Iris pigment epithelial cell (primary cell): ENCODE measurements at places on chromosomes 16 and 17.

DNA sequence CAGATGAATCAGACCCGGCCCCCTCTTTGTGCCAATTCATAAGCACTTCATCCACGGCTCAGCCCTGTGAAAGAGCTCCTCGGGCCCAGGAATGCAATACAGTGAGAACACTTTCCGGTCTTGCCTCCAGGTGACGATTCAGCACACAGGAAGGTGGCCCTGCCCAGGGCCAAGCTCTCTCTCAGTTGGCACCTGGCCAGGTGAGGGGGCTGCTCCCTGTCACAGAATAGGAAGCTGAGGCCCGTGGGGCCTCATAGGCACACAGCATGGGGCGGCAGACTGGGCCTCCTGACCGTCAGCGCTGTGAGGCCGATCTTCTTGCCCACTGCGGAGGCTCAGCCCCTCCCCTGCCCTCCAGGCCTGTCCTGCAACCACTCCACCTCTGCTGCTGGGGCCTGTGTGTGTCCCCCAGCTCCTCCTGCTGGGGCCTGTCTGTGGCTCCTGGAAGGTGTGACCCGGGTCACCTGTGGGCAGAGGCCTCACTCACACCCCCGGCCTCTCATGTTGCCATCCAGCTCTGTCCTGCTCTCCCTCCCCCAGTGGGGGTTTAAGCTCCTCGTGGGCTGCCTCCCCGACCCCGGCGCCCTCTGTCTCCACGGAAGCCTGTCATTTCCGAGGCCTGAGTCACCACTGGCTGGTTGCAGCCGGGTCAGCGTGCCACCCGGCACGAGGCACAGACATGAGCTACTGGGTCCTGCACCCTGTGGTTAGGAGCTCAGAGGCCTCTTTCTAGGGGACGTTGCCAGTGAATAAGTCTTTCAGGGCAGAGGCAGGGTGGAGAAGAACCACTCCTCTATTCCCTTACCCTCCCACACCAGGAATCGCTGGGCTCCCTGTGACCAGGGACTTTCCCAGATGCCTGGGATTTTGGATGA lies 114.4 kb downstream of the SEC14L1 start:
- DNase-seq, result peak; percentile 86

DNA sequence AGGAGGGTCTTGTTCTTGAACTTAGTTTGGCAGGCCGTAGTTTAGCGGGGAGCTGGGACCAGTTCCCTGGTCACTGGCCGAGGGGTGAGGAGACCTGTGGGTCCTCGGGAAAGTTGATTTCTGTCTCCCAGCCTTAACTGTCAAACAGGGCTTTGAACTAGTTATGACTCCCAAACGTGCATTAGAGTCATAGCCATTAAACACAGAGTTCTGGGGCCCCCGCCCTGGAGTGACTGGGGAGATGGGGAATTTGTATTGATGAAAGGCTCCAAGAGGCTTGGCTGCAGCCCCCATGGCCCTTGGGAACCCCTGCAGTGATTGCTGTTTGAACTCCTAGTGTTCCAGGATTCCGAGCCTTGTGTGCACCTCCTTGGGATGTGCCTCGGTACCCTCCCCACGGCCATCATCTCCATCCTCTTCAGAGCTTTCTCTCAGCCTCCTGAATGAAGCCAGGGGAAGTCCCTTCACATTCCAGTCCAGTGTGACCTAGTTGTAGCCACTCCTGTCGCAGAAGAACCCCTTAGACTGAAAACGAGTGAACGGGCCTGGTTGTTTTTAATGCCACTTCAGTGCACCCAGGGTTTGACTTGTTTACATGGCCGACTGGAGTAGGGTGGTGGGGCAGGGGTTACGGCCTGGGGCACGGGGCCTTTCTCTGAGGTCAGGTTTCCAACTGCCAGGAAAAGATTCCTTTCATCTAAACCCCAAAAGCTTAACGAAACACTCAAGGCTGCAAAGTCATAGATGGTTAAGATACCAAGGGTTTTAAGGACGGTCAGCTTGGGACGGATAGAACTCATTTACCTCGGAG lies 1.4 kb downstream of the MPRIP start:
- DNase-seq, result no peak

GRCh38 chr17:2995886-2996809 lies 67.3 kb downstream of the OR1D5 start:
- DNase-seq, result no peak

DNA sequence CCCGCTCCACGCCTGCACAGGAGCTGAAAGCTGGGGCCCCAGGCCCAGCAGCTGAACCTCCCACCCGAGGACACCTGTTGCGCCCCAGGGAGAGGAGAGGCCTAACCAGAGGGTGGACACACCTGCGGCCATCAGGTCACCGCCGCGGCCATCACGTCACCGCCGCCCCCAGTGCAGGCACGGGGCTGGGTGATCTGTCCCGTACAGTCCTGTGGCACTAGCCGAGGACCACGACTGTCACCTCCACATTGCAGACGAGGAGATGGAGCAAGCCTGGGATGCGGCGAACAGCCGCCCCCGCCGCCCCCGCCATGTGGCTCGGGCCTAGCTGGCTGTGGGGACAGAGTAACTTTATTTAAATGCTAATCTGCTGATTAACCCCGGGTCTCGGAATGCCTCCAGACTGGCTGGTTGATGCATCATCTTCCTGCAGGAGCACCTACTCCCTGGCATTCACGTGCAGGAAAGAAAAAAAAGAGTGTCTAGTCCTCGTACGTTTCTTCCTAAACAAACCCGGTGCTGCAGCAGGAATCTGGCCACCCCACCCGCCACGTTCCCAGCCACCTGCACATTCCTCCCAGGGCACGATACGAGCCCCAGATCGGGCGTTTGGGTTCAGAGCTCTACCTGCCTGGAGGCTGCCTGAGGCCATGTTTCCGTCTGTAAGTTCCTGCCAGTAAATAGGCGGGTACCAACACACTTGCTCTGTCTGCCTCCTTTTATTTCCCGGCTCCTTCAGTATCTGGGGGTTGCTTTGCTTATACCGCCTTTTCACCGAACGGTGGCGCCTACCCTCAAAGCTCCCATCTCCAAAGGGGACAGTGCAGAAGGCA lies 29.9 kb downstream of the PIEZO1 start:
- peak; percentile 67 for DNase-seq

DNA sequence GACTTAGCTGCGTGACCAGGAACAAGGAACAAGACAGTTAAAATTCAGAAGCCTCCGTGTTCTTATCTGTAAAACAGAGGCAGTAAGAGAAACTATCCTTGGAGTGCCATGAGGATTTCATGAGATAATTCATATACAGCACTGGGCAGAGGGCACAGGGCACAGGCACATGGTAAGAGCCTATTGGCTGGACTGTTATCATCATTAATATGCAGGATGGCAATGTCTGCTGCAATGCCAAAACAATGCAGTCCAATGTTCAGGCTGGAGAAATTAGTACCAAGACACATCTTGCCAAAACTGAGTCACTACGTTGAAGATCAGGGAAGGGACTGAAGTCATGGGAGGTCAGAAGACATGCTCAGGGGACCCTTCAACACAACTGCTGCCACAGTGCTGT lies 13.6 kb downstream of the CDRT4 start:
- no peak for DNase-seq

DNA sequence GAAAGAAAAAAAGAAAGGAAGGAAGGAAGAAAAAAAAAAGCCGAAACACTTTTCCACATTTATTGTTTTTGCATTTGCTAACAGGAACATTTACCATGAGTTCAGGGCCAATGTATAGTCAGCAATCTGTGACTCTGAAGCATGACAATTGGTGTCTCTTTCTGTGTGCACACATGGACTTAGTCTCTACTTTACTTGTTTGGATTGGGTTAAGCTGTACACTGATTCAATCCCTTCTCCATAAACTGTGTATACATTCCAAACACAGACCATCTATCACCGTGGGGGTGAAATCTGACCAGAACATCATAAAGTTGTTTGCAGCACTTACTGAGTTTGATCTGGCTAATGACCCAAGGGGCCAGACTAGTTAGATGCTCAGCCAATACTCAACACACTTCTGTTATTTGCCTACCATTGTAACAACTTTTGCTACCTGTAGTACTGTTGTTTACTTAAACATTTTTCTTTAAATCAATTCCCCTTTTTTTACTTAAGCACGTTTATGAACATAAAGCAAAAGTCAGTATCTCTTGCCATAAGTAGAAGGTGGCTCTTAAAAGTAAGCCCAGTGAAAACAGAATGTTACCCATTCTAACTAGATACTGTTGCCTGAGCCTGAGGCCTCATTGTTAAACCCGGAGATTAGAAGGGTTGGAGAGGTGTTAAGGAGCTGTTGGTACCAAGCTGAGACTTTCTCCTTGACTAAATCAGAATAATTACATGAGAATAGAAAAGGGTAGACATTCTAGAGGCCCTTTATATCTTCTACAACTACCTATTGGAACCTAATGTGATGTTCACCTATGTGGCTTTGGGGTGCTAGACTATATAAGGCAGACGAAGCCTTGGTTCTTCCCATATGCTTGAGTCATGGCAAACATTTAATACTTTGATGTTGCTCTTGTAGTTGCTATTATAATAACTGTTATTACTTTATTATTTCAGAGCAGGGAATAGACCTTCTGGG lies 41.8 kb downstream of the SCNN1B start:
- DNase-seq, result no peak

DNA sequence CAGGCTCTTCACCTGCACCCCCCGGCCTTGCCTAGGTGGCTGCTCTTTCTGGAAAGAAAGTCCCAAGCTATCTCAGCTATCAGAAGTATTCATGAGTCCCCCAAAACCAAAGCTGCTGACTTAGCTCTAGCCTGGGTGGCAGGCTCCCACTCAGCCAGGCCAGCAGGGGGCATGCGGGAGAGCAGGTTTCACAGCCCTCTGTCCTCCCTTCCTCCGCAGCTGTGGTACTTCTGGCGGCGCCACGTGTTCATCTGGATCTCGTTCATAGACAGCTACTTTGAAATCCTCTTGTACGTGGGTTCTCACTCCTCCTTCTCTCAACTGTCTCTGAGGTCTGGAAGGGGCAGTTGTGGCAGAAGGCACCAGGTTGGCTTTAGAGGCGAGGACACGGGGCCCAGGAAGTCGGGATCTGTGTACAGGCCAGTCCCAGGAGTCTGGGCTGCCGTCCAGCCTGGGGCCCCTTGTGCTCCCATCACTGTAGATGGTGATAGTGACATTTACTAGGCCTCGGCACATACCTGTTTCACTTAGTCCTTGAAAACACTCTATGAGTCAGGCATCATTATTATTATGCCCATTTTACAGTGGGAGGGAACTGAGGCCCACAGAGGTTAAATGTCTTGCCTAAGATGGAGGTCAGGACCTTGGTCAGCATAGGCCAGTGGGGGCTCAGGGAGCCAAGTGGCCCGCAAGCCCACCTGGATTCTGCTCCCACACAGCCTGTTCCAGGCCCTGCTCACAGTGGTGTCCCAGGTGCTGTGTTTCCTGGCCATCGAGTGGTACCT lies 12.9 kb downstream of the TRPV2 start:
- DNase-seq, result peak; percentile 60

DNA sequence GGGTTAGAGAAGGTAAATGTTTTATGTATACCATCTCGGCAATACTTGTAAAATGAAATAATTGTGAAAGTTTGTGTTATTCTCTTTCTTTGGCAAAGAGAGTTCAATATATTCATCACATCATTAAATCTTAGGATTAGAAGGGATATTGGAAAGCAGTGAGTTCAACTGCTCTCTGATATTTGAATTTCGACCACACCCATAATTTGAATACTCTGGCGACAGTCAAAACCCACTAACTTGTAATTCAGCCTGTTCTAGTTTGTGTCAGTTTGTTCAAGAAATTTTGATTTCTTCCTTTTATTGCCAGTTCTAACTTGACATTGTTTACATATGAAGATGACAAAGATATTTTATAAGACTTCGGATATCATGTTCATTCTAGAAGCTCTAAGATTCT lies 1380.5 kb upstream of the CDH8 start:
- DNase-seq, result no peak

- peak; percentile 59 for DNase-seq
These were observed 163.6 kb downstream of the HS3ST3A1 start for GRCh38 chr17:13437966-13438779.

- DNase-seq, result no peak
These were observed 484.0 kb upstream of the ERCC4 start for GRCh38 chr16:13435873-13436474.

DNA sequence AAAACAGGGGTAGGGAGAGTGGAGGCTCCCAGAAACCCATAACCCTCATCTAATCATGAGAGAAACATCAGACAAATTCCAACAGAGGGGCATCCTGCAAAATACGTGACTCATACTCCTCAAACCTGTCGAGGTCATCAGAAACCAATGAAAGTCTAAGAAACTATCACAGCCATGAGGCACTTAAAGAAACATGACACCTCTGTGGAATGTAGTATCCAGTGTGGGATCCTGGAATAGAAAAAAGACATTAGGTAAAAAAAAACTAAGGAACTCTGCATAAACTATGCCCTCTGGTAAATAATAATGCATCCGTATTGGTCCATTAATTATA lies 16.4 kb downstream of the CDH5 start:
- peak; percentile 92 for DNase-seq

DNA sequence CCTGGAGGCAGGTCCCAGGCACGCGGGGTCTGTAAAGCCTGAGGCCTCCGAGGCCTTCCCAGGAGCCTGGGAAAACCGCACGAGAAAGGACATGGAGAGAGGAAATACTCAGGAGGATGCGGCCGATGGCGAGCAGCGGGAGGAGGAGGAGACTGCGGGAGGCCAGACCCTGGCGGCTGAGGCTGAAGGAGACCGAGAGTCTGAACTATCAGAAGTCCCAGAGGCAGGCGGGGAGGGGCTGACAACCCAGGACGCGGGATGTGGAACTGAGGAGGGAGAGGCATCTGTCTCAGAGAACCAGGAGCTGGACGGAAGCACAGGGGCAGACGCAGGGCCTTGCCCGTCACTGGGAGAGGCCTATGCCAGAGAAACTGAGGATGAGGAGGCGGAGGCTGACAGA lies 2.4 kb downstream of the APOBR start:
- DNase-seq, result no peak

DNA sequence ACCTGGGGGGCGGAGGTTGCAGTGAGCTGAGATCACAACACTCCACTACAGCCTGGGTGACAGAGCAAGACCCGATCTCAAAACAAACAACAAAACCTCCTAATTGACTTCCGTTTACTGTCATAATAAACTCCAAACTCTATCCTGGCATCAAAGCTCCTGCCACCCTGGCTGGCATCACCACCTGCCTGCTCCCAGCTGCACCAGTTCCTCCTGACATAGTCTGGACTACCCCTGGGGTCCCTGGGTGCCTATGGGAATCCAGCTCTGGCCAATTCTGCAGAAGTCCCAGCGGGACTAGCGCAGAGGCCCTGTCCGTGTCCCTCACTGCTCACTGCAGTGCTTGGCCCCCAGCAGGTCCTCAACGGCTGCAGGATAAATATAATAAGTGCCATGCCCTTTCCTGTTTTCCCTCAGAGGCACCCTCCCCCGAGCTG lies 723 bp downstream of the NTHL1 start:
- no peak for DNase-seq

- no peak for DNase-seq
These were observed 17.8 kb downstream of the TTLL6 start for GRCh38 chr17:48799069-48799723.

- peak; percentile 22 for DNase-seq
These were observed 4.5 kb upstream of the TCAP start for GRCh38 chr17:39660397-39661385.

GRCh38 chr17:73833775-73834488 lies 189.7 kb upstream of the SDK2 start:
- no peak for DNase-seq

- DNase-seq, result no peak
These were observed 47.8 kb upstream of the IRF8 start for GRCh38 chr16:85851034-85851785.

- DNase-seq, result no peak
These were observed 47.0 kb upstream of the MARCHF10 start for GRCh38 chr17:62855156-62855555.

GRCh38 chr17:28929787-28930186 lies 21.5 kb downstream of the PHF12 start:
- no peak for DNase-seq
